ENCODE measurements at places on chromosomes 6 and 20.

DNA sequence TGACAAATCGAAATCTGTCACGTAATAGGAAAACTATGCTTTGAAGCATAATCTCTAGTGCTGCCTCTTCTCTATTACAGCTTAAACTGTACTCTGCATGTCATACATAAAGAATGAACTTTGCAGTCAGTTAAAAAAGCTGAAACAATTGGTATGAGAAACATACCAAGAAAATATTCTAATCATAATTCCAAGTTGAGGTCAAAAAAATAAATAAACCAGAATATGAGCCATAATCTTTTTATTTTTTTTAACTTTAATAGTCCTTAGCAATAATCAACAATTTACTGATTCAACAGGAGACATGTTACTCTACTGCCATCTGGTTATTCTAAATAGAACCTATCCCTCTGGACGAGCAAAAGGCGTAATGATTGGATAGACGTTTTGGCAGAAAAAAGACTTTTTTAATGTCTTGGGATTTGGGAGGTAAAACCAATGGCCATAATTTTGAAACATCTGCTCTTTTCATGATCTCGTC, 224.4 kb upstream of the FLRT3 start:
- H3K4me3 ChIP-seq, result no peak overlapping the region
- DNase-seq, result no peak
- no peak overlapping the region for H3K27ac ChIP-seq
- no peaks in the 10 kb centered on the region for H3K27me3 ChIP-seq

DNA sequence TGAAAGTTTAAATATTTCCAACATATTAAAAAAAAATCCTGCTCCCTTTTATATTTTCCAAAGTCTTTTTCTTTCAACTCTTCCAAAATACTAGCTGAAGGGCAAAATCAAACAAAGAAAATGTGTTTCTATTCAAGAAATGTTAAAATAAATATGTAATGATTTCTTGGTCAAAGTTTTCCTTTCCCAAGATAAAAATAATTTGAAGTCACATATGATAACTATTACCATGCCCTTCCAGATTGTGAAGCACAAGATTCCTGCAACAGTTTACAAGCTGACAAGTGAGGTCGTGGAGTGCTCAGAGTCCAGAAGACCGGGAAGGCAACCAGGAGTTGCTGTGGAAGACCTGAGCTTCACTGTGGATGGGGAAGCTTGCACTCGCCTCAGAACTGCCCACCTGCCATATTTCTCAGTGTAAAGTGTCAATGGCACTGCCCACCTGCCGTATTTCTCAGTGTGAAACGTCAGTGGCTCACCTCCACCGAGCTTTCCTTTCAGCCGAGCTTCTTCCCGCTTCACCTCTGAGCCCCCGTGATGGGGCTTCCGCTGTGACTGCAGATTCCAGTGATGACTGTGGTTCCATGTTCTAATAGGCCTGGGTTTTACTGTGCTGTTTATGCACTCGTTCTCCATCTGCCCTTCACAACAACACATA, 160.5 kb downstream of the THBS2 start:
- H3K27me3 ChIP-seq, result no peaks in the 10 kb centered on the region
- no peak overlapping the region for H3K4me3 ChIP-seq
- H3K4me1 ChIP-seq, result no peaks in the 10 kb centered on the region
- no peaks in the 10 kb centered on the region for H3K36me3 ChIP-seq

DNA sequence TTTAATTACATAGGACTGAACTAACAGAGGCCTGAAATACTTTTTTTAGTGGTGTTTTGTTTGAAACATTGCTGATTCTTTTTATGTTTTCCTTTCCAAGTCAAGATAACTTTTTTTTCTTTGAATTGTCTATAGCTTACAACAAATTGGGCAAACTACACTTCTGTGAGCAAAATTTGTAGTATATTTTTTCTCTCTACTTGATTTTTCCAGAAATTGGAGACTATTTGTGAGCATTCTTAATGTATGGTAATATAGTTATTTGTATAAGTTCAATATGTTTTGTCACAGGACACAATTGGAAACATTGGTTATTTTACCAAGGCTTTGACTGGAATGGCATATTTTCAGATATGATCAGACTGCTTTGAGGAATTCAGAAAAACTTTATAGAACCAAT, 216.5 kb downstream of the SYNE1 start:
- no peak for DNase-seq
- H3K27me3 ChIP-seq, result no peaks in the 10 kb centered on the region
- H3K4me3 ChIP-seq, result no peak overlapping the region
- no peaks in the 10 kb centered on the region for H3K4me1 ChIP-seq

GRCh38 chr6:105211831-105212230, 32.0 kb upstream of the POPDC3 start:
- no peak overlapping the region for H3K27ac ChIP-seq
- no peak overlapping the region for H3K4me3 ChIP-seq
- no peak for DNase-seq
- no peaks in the 10 kb centered on the region for H3K27me3 ChIP-seq
- H3K4me1 ChIP-seq, result no peaks in the 10 kb centered on the region

DNA sequence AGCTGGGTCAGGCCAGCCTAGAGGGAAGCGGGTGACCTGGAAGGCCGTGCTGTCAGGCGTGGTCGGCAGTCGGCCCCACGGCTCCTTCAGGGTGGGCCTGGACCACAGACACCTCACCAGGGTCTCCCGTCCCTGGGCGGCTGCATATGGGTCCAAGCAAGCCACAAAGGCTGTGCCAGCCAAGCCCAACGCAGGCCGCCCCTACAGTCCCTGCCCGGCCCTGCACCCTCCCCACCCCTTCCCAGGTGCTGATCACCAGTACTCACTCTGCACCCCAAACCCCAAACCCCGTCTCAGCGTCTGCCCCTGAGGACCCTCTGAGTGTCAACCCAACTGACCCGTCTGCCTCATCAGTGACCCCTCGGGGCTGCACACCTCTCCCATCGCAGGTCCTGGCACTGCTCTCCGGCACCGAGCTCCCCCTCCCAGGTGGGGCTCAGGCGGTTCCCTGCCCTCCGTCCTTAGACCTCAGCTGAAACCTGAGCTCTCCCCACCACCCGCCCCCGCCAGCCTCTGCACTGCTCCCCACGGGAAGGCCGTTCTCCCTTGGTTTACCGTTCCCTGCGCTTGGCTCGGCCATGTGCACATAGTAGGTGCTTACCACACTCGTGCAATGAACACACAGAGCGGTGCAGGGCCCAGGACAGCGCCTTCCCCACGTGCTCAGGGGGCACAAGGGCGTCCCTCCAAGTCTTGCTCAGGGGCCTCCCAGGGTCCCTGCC, 1.5 kb upstream of the PPDPF start:
- H3K36me3 ChIP-seq, result peaks cover 15% of the 10 kb centered on the region
- DNase-seq, result no peak
- H3K4me1 ChIP-seq, result peaks cover 22% of the 10 kb centered on the region
- no peak overlapping the region for H3K27ac ChIP-seq

- H3K36me3 ChIP-seq, result no peaks in the 10 kb centered on the region
- H3K4me1 ChIP-seq, result no peaks in the 10 kb centered on the region
- no peak for DNase-seq
Observed at GRCh38 chr6:549906-550305, 107.0 kb downstream of the HUS1B start.

DNA sequence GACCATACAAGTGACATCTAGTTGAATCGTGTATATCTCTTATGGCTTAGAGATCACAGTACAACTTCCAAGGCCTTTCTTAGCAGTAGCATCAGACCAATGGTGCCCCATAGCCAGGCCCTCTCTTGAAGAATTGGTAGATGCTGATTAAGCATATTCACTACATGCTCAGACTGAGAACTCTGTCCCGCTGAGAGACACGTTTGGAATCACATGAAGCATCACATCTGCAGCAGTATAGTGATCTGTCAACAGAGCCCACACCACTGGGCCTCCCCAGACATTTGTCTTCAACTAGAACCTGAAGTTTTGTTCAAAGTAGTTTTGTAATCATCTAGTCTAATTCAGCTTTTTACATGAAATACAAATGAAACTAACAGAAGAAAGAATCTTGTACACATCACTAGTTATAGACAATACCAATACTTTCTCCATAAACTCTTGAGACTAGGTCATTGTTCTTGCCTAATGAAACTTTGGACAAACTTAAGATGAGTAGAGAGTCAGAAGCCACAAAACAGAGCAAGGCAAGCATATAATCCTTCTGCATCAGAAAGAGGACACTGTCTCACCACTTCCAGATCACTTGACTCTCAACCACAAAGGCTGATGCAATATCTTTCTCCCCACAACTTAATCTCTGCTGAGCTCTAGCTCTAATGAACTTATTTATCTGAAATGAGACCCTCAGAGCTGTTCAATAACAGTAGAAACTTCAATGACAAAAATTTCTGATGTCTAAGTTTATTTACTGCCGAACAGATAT, 182.7 kb downstream of the TBX18 start:
- H3K36me3 ChIP-seq, result no peaks in the 10 kb centered on the region
- H3K4me1 ChIP-seq, result peaks cover 19% of the 10 kb centered on the region
- no peak overlapping the region for H3K4me3 ChIP-seq
- H3K27me3 ChIP-seq, result peaks cover 15% of the 10 kb centered on the region

- H3K4me1 ChIP-seq, result no peaks in the 10 kb centered on the region
- H3K27ac ChIP-seq, result no peak overlapping the region
- H3K4me3 ChIP-seq, result no peak overlapping the region
- H3K36me3 ChIP-seq, result no peaks in the 10 kb centered on the region
- H3K27me3 ChIP-seq, result no peaks in the 10 kb centered on the region
Observed at GRCh38 chr6:18360188-18360587, 27.0 kb upstream of the RNF144B start.

GRCh38 chr20:61464307-61465303, 212.5 kb downstream of the CDH4 start:
- no peaks in the 10 kb centered on the region for H3K36me3 ChIP-seq
- no peaks in the 10 kb centered on the region for H3K4me1 ChIP-seq
- DNase-seq, result no peak
- H3K4me3 ChIP-seq, result no peak overlapping the region
- H3K27ac ChIP-seq, result no peak overlapping the region

- H3K36me3 ChIP-seq, result no peaks in the 10 kb centered on the region
- H3K4me3 ChIP-seq, result no peak overlapping the region
- peaks cover 28% of the 10 kb centered on the region for H3K27me3 ChIP-seq
- peak; percentile 17 for DNase-seq
Observed at GRCh38 chr20:43389839-43390626, 67.7 kb upstream of the SRSF6 start.

GRCh38 chr6:66902457-66902856, 1195.4 kb upstream of the EYS start:
- no peak for DNase-seq
- H3K36me3 ChIP-seq, result no peaks in the 10 kb centered on the region
- H3K27ac ChIP-seq, result no peak overlapping the region
- no peaks in the 10 kb centered on the region for H3K27me3 ChIP-seq
- H3K4me3 ChIP-seq, result no peak overlapping the region
- H3K4me1 ChIP-seq, result no peaks in the 10 kb centered on the region

GRCh38 chr6:40583709-40584108, 3.5 kb downstream of the LRFN2 start:
- no peak overlapping the region for H3K4me3 ChIP-seq
- H3K27ac ChIP-seq, result no peak overlapping the region
- H3K36me3 ChIP-seq, result no peaks in the 10 kb centered on the region
- DNase-seq, result peak; percentile 45

GRCh38 chr6:138981416-138981815, 6.6 kb downstream of the REPS1 start:
- no peak overlapping the region for H3K4me3 ChIP-seq
- H3K27ac ChIP-seq, result no peak overlapping the region
- H3K36me3 ChIP-seq, result no peaks in the 10 kb centered on the region
- H3K4me1 ChIP-seq, result peaks cover 4% of the 10 kb centered on the region
- DNase-seq, result no peak

DNA sequence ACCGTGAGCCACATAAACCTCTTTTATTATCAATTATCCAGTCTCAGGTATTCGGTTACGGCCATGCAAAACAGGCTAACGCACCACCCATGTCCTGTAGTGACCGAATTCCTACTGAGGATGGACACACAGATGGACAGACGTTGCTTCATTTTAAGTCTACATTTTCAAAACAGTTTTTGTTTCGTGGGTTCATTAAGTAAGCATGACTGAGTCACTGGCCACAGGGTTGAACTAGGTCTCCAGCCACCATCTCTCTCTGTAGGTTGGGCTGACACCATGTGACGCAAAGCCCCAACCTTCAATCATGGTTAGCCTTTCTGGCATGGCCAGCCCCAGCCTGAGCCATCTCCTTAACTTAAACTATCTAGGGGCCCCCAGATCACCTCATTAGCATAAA, 110.0 kb upstream of the SLC22A23 start:
- no peaks in the 10 kb centered on the region for H3K4me1 ChIP-seq
- no peak overlapping the region for H3K4me3 ChIP-seq
- no peaks in the 10 kb centered on the region for H3K27me3 ChIP-seq
- no peak for DNase-seq
- H3K36me3 ChIP-seq, result no peaks in the 10 kb centered on the region

DNA sequence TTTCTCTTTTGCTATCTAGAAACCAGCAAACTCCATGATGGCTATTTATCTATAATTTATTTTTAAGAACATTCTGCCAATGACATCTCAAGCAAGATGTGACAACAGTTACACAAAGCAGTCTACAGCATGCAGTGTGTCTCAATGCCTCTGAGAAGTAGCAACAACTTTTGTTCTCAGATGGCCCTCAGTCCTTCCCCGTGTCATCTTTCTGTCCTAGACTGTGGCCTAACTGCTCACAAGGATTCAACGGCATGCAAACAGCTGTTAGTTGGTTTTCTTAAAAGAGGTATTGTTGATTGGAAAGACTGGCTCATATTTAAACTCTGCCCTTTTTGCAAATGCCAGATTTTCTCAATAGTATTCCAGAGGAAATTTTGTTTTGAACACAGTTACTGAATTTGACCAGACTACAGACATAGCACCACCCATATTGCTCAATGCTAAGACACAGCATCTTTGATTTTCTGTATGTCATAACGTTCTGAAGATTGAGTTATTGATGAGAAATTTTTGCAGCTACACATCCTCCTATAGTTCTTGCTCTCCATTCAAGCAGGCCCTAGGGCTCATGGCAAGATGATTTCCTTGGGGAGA, 26.1 kb upstream of the F13A1 start:
- H3K4me3 ChIP-seq, result no peak overlapping the region
- H3K27ac ChIP-seq, result no peak overlapping the region
- peaks cover 2% of the 10 kb centered on the region for H3K4me1 ChIP-seq
- DNase-seq, result no peak

GRCh38 chr6:130503146-130503545, 137.3 kb downstream of the TMEM200A start:
- no peaks in the 10 kb centered on the region for H3K27me3 ChIP-seq
- peak; percentile 44 for DNase-seq
- H3K27ac ChIP-seq, result no peak overlapping the region
- peaks cover 9% of the 10 kb centered on the region for H3K4me1 ChIP-seq

DNA sequence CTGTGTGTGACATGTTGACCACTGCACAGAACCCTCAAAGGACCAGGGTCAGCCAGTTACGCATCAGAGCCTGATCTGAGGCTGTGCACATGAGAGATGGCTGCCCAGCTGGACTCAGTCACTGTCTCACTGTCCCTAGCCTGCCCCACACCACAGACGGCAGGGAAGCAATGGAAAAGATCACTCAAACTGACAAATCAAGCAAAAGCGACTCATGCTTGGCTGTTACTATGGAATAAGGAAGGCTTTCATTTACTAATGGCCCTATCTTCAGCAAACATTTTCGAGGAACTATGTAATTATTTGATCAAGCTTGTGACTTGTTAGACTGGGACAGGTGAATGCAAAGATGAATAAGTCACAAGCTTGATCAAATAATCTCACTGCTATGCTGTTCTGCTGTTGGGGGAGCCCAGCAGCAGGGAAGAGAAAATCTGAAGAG, 137.0 kb downstream of the SLC23A2 start:
- no peaks in the 10 kb centered on the region for H3K4me1 ChIP-seq
- no peak overlapping the region for H3K4me3 ChIP-seq
- H3K36me3 ChIP-seq, result peaks cover 33% of the 10 kb centered on the region

- no peak overlapping the region for H3K4me3 ChIP-seq
- no peaks in the 10 kb centered on the region for H3K4me1 ChIP-seq
- no peaks in the 10 kb centered on the region for H3K27me3 ChIP-seq
- no peak for DNase-seq
- no peaks in the 10 kb centered on the region for H3K36me3 ChIP-seq
- H3K27ac ChIP-seq, result no peak overlapping the region
Observed at GRCh38 chr6:63997221-63997620, 361.6 kb downstream of the PHF3 start.
